ENCODE measurements at places on chromosomes 5 and 9.

DNA sequence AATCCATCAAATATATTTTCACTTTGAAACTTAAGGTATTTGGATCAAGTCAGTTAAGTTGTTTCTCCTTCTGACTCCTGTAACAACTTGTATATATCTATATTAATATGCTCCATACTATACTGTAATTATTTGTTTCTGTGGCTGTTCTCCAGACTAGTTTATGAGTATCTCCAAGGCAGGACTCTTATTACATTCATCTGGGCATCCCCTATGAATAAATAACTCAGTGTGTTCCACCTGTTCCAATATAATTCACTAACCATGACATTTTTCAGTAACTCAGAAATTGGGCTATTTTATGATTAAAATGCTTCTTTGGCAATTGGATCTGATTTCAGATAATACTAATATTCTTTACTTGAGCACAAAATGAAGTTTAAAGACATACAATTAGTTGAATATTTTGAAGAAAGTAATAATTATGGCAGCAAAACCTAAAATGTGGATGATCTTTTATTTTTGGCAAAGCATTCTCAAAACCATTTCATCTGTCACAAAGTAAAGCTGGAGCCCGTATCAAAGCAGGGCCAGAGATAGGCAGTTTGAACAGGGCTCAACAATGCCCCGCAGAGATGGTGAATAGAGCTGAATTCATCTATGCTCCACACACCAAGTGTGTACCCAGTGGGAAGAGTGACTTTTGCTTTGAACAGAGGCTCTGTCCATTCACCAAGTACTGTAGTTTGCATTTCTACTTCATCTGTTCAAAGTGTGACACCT is 314.3 kb downstream of the PDE4D start:
- no peak for DNase-seq

- DNase-seq: no peak
These were observed 80.3 kb downstream of the SECISBP2 start for GRCh38 chr9:89398621-89399020.

DNA sequence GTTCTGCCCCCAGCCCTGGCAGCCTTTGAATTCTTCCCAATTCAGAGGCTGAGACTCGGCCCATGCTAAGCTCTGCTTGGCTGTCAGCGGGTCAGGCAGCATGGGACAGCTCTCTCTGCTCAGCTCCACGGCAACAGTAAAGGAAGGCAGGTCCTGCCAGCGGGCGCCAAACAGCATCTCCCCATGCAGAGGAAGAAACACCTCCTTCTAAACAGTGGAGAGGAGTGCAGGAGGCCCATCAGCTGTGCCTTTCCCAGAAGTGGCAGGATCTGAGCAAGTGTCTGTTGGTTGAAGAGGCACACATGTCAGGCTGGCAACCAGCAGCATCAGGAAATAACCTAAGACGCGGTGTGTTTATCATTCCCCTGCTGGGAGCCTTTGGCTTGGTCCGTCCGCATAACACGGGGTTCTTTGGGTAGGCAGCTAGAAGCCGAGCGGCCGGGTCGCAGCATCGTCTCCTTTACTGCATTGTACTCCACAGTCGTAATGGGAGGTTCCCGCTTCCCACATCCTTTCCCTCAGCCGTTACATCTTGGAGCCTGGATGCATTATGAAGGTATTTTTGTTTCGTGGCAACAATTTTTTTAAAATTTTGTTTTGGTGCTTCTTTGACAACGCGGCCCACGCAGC is 42.7 kb upstream of the NCS1 start:
- no peak for DNase-seq

DNA sequence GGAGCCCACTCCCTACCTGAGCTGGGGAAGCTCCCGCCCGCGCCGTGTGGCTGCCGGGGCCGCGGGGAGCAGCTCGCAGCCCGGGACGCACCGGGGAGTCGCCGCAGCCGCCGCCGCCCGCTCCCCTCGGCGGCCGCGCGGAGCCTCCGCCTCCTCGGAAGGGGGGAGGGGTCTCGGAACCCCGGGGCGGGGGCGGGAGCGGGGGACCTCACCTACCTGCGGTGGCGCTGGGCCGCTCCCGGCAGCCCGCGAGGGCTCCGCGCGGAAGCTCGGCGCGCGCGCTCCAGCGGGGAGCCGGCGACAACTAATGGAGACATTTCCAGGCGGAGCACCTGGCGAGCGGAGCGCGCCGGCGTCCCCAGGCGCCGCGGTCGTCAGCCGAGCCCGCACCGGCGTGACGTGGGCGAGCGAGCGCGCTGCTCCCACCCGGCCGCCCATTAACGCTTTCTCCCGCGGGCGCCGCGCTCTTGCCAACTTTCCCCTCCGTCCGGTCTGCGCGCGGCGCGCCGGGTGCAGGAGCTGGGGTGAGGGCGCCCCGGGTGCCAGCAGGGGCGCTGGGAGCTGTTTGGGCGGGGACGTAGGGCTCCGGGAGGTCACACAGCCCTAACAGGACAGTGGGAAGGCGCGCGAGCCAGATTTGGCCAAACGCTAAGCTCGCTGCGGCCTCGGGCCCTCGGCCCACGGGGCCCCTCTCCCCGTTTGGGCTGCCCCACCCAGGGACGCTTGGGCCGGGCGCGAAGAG is 4.3 kb upstream of the IRX4 start:
- DNase-seq: no peak

DNA sequence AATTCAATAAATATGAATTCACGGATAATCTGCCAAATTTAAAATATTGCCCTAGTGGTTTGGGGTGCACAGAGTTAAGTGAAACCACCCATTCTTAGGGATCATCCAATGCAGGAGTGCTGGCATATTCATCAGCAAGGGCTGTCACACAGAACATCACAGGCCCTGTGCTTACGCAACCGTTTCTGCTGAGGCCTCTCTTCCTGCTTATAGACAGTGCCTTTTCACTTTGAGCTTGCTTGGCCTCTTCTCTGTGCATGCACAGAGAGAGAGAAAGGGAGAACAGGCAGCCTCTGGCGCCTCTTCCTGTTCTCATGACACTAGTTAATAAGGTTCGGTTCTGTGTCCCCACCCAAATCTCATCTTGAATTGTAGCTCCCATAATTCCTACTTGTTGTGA is 366.3 kb downstream of the ICE1 start:
- DNase-seq: no peak

DNA sequence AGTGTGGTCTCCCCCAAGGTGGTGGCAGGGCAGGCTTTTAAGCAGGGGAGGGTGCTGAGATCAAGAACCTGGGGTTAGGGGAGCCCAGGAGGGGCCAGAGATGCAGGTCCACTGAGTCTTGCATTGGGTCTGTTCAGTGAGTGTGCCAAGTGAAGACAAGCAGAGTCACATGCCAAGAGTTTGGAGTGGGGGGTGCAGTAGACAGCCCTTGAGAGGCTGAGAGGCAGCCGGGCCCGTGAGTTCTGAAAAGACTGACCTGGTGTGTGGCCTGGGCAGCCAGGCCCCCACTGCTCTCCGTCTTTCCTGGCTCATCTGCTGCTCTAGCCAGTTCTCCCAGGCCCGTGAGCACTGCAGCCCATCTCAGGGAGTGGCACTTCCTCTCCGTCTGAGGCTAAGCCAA is 120.0 kb downstream of the DAB2IP start:
- no peak for DNase-seq
